Stimulated activated CD4-positive, alpha-beta T cell treated with anti-CD3 and anti-CD28 coated beads, TNF-alpha, amount 100 ng/mL, for 48 hours (primary cell): ENCODE measurements at places on chromosomes 5 and 9.

DNA sequence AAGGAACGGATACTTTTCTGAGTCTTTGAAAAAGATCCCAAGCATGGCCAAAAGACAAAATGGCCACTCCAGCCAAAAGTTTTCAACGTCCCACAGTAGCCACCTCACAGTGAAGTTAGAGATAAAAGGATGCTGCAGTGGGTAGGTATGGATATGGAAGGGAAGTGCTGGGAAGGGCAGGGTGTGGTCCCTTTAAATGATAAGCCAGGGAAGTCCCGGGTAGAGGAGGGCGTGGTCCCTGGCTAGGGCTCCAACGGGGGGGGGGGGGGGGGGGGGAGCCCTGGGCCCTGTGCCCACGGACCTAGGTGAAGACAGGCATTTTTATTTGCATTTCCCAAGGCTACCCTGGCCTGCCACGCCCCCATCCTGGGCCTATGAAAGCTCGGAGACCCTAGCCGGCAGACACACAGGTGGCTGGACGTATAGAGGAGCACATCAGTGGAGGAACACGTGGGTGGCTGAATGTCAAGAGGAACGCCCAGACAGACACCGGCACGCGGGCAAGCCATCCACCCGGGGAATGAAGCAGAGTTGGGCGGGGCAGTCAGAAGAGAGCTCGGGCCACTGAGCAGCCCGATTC is 306.7 kb downstream of the NFIB start:
- no peak for DNase-seq

DNA sequence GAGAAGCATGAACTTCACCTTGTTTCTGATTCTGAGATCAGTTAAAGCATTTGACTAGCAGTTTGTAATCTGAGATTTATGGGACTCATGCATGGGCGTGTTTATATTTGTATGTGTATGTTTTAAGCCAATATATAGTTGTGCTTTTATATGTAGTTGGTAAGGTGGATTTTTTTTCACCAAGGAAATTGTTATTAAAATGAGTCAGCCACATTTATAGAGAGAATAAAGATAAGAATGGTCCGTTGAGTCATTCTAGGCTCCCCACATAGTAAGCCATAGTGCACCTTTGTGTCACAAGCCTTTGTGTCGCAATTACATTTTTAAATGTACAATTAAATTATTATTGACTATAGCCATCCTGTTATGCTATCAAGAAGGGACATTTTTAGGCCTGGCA is 89.0 kb downstream of the NLN start:
- no peak for DNase-seq

DNA sequence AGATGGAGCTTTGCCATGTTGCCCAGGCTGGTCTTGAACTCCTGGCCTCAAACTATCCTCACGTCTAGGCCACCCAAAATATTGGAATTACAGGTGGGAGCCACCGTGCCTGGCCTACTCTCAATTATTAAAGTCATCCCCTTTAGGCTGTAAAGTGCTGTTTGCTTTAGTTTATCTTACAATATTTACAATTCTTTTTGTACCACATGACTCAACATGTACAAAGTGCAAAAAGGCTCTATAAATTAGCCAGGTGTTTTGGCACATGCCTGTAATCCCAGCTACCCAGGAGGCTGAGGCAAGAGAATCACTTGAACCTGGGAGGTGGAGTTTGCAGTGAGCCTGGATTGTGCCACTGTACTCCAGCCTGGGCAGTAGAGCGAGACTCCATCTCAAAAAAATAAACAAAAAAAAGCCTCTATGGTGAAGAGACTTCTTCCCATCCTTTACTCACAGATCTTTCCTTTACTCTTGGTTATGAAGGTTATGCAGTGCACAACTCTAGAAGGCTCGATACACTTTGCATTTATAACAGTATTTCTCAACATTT is 28.5 kb upstream of the MLLT3 start:
- no peak for DNase-seq

- no peak for DNase-seq
These were observed 3.7 kb upstream of the PJA2 start for GRCh38 chr5:109413458-109413857.

DNA sequence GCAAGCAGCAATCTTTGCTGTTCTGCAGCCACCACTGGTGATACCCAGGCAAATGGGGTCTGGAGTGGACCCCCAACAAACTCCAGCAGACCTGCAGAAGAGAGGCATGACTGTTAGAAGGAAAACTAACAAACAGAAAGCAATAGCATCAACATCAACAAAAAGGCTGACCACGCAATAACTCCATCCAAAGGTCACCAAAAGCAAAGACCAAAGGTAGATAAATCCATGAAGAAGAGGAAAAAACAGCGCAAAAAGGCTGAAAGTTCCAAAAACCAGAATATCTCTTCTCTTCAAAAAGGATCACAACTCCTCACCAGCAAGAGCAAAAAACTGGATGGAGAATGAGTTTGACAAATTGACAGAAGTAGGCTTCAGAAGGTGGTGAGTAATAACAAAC is 23.4 kb downstream of the FRMD3 start:
- DNase-seq, result no peak

- no peak for DNase-seq
These were observed 39.5 kb upstream of the IQGAP2 start for GRCh38 chr5:76363352-76364225.

DNA sequence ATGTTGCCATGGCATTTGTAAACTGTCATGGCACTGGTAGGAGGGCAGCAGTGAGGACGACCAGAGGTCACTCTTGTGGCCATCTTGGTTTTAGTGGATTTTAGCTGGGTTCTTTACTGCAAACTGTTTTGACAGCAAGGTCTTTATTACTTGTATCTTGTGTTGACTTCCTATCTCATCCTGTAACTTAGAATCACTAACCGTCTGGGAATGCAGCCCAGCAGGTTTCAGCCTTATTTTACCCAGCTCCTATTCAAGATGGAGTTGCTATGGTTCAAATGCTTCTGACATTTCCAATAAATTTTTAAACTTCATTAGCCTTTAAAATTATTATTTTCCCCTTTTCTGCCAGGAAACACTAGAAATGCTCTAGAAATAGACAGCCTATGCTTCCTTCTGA is 839.1 kb downstream of the NR2F1-AS1 start:
- DNase-seq, result no peak

DNA sequence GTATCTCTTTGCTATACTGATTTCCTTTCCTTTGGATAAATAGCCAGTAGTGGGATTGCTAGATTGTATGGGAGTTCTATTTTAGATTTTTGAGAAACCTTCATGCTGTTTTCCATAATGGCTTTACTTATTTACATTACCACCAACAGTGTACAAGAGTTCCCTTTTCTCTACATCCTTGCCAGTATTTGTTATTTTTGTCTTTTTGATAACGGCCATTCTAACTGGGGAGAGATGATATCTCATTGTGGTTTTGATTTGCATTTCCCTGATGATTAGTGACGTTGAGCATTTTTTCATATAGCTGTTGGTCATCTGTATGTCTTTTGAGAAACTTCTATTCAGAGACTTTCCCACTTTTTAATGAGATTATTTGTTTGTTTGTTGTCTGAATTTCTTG is 25.8 kb downstream of the NADK2 start:
- DNase-seq, result no peak

DNA sequence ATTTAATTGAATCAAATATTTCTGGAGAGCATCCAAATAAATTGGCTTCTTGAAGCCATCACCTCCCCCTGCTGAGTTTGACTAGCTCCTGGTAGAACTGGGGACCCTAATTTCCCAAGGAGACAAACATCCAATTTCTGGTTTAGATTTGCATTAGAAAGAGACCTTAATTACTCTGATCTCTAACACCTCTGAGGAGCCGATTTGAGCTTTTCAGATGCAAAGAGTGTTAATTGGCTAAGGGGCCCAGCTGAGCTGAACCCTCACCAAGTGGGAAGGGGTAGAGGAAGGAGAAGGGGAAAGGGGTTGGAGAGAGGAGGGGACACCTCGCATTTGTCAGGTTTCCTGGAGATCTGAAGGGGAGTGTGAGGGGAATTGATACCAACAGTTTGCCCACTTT is 145.4 kb upstream of the SHB start:
- DNase-seq, result no peak
